Ascending aorta (tissue), 2 donors: ENCODE measurements at places on chromosomes 16 and 17.

- DNase-seq = no peak
- no peaks in the 10 kb centered on the region for H3K36me3 ChIP-seq
- no peaks in the 10 kb centered on the region for H3K27me3 ChIP-seq
- H3K4me1 ChIP-seq = no peaks in the 10 kb centered on the region
- no peak overlapping the region for H3K4me3 ChIP-seq
- H3K27ac ChIP-seq = no peak overlapping the region
Observed at GRCh38 chr17:28846231-28846630, 3.6 kb upstream of the FAM222B start.

DNA sequence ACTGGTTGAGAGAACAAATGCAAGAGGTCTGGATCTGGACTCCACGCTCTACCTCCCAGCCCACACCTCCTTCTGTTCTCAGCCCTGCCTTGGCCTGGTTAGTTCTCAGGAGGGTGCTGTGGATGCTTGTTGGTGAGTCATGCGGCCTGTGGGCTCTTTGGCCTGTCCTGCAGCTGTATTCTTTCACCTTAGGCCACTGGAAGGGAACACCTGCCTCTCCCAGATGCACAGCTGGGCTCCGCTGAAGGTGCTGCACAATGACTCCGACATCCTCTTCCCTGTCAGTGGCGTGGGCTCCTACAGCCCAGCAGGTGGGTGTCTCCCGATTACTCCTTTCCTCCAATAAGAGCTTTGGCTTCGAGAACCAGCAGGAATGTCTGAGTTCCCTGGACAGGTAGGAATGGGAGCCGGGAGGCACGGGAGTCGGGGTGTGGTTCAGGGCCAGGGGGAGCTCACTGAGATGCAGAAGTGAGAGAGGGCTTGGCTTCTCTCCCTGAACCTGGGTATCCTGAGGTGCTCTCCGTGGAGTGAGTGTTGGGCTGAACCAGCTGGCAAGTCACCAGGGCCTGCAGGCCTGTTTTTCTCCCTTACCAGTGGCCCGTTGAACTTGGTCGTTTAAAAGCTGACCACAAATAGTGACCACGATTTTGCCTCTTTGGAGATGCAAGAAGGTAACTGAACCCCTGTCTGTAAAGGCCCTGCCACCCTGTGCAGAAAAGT, 85.0 kb downstream of the SNX29 start:
- no peaks in the 10 kb centered on the region for H3K36me3 ChIP-seq
- peak overlapping the region; percentile 94 for H3K27ac ChIP-seq
- no peak for DNase-seq

DNA sequence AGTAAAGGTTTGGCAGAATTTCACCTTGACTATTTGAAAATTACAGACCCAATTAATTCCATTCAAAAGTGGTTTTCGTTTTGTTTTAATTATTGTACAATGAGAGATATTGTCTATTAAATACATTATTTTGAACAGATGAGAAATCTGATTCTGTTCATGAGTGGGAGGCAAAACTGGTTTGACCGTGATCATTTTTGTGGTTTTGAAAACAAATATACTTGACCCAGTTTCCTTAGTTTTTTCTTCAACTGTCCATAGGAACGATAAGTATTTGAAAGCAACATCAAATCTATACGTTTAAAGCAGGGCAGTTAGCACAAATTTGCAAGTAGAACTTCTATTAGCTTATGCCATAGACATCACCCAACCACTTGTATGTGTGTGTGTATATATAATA, 72.6 kb downstream of the CDK12 start:
- no peaks in the 10 kb centered on the region for H3K27me3 ChIP-seq
- peaks cover 15% of the 10 kb centered on the region for H3K36me3 ChIP-seq
- no peak for DNase-seq
- H3K4me3 ChIP-seq = no peak overlapping the region

DNA sequence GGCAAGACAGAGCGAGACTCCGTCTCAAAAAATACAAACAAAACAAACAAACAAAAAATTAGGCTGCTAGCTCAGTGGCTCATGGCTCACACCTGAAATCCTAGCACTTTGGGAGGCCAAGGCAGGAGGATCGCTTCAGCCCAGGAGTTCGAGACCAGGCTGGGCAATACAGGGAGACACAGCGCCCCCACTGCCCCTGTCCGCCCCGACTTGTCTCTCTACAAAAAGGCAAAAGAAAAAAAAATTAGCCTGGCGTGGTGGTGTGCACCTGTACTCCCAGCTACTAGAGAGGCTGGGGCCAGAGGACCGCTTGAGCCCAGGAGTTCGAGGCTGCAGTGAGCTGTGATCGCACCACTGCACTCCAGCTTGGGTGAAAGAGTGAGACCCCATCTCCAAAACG, 531 bp upstream of the CDH1 start:
- H3K27me3 ChIP-seq = peaks cover 17% of the 10 kb centered on the region
- no peaks in the 10 kb centered on the region for H3K36me3 ChIP-seq
- no peak for DNase-seq
- no peaks in the 10 kb centered on the region for H3K4me1 ChIP-seq

DNA sequence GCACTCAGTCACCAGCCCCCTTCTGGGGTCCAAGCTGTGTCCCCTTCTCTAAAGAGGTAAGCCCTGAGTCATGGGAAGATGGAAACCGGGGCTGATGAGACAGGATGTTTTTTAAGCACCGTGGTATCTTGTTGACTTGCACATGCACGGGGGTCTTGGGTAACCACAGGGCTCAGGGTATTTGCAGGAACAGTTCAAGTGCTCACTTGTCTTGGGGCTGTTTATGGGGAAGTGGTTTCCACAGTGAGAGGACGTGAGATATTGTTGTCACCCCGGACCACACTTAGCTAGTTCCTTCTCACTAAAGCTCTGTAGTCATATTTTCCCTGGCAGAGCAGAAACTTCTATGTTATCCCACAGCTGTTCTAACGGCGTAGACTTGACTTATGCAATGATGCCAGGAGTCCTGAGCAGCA, 7.7 kb downstream of the CCL3L1 start:
- no peaks in the 10 kb centered on the region for H3K36me3 ChIP-seq
- H3K27me3 ChIP-seq = no peaks in the 10 kb centered on the region
- H3K27ac ChIP-seq = peak overlapping the region; percentile 25
- H3K4me1 ChIP-seq = no peaks in the 10 kb centered on the region
- DNase-seq = peak; percentile 80
